ENCODE measurements at places on chromosomes 5 and 9.
A peak's percentile ranks its signal among the peaks of the same experiment; 100 is the strongest.

GRCh38 chr9:21114311-21114710 is 27.3 kb downstream of the IFNW1 start:
- DNase-seq, result no peak

DNA sequence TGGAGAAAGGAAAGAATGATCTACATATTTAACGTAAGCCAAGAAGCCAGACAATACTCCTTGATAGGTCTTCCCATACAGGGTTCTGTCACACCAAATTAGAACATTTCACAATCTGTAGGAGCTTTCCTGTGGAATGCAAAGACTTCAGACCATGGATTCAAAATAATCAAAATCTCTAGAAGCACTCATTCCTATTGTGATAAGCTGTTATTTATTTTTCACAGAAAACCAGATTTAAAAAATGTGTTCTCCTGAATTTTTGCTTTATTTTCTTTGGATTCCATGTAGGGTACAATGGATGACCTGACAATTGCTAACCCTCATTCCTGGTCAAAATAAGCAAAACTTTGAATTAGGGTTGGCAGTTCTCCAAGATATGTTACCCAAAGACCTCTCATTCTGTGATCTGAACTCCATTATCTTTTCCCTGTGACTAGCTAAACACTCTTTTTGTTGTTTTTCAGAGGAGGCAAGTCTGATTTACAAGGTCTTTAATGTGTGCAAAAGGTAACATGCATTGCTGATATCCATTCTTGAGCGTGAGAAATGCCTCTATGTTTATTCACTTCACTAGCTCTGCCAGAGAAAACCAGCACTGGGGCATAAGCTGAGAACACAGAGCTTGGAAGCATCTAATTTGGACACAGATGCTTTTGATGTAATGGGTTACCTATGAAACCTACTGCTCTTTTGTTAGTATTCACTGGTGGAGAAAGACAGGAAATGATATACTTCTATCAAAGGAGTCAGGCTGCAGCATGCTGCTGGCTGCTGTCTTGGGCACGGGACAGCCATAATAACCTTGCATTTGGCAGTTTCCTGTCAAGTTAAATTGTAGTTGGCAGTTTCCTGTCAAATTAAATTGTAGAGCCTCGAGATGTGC is 31.4 kb downstream of the ACTBL2 start:
- DNase-seq, result peak; percentile 35

DNA sequence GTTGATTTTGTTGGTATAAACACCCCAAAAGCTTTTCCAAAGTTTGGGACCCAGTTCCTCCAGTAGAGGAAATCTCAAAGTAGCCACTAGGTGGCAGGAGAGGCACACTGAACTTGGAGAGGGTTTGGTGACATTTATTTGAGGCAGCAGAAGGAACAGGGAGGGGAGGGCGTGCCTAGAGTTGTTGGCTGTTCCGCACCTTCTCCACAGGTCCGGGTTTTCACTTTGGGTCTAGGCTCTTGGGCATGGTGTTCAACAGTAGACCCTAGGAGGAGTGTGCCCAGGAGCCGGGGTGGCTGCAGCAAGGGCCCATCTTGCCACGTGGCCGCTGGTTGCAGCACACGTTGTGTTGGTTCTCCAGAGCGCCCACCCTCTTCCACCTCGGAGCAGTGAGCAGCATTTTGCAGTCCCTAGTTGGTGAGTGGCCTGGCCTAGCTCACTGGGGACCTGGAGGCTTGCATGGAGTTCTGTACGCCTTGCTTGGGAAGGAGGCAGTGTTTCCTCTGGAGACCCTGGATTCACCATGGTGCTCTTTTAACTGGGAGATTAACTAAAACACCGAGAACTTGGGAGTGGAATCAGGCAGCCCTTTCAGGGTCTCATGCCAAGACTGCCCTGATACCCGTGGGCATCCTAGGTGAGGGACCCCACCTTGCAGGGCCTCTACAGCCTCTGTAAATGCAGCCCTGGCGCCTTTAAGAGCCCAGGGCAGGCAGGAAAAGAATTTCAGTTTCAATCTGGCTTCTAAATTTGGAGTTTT is 28.2 kb downstream of the PTPA start:
- DNase-seq, result peak; percentile 85

DNA sequence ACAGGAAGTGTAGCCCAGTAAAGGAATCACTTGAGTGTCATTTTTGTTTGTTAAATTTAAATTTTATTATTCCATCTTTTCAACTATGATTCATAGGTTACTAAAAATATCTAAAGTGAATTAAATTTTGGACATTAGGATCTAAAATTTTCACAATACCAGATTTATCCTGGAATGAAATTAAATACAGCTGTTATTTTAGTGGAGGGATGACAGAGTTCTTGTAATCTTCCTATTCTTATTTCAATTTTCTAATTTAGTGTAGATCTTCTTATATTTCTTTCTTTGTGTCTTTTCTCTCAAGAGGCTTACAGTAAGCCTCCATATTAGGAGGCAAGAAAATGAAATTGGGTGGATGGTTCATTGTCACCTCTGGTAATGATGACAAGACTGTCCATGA is 167.9 kb upstream of the TNC start:
- DNase-seq, result no peak

GRCh38 chr9:4796988-4797853 is 4.5 kb downstream of the RCL1 start:
- DNase-seq, result no peak

GRCh38 chr5:154542581-154542980 is 64.6 kb upstream of the HAND1 start:
- no peak for DNase-seq

GRCh38 chr5:56507351-56507930 is 274.3 kb upstream of the ANKRD55 start:
- DNase-seq, result no peak

DNA sequence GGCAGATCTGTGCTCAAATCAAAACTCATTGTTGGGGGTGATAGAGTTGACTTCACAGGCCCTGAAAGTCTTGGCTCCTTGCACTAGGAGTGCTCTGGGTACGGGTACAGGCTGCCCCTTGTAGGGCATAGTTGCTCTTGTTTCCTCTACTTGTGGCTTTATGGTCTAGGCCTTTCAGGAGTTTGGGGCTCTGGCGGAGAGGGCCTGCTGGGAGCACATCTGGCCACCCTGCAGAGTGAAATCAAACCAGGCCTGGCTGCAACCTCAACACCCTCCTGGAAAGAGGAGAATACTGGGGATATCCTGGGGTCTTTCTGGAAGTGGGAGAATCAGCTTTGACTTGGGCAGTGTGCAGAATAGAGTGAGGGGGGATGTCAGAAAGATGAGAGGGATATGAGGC is 1.5 kb downstream of the TGFBI start:
- no peak for DNase-seq

GRCh38 chr9:18343784-18344183 is 130.2 kb upstream of the ADAMTSL1 start:
- DNase-seq, result no peak

DNA sequence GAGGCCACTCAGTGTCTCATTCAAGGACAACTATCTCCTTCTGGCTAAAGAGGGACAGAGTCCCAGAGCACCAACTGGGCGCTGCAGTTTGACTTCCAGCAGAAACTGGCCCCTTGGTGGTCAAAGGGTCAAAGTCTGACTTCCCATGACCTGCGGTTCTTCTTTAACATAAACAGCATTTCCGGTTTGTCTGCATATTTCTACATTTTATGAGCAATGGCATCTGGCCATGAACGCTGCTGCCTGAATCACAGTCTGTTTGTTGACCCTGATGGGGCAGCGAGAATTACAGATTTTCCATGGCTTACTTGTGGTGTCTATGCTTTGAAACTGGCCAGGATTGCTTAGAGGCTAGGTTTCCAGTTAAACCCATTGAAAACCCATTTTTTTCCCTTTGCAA is 1.3 kb downstream of the TNFSF15 start:
- no peak for DNase-seq

DNA sequence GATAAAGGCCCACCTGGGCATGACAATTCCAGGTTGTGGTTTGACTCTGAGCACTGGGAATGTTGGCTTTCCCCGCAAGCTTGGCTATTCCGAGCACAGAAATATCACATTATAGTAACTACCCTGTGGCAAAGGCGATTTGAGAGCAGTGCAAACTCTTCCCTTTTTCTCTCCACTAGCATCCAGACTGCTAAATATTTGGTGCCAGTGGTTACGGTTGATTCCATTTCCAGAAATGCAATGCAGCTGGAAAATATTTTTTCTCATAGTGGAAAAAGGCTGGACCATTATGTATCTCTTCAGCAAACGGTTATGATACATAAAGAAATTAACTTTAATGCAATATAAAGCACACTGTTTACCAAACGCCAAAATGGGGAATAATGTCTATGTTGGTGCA is 158.0 kb downstream of the ENC1 start:
- no peak for DNase-seq

GRCh38 chr5:156505101-156505500 is 178.1 kb downstream of the SGCD start:
- no peak for DNase-seq

- DNase-seq, result no peak
Observed at GRCh38 chr5:38666668-38667498, 110.4 kb upstream of the LIFR start.

- no peak for DNase-seq
Observed at GRCh38 chr9:79603222-79603920, 31.6 kb downstream of the TLE4 start.
